Activated CD8-positive, alpha-beta T cell treated with anti-CD3 and anti-CD28 coated beads for 36 hours (primary cell): ENCODE measurements at places on chromosomes 3 and 15.

- no peak for DNase-seq
Observed at GRCh38 chr3:16428612-16429011, 84.9 kb downstream of the RFTN1 start.

DNA sequence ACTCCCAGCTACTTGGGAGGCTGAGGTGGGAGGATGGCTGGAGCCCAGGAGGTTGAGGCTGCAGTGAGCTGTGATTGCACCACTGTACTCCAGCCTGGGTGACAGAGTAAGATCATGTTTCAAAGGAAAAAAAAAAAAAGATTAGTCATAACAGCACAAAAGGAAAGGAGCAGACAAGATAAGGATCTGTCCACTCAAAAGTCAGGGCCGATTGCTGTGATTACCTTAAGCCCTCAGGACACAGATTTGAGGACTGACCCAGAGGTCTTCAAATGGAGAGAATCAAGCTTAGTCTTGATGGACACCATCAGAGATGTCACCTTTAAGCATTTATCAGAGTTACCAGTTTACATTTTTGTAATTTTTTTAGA is 23.9 kb upstream of the HEG1 start:
- DNase-seq, result no peak

DNA sequence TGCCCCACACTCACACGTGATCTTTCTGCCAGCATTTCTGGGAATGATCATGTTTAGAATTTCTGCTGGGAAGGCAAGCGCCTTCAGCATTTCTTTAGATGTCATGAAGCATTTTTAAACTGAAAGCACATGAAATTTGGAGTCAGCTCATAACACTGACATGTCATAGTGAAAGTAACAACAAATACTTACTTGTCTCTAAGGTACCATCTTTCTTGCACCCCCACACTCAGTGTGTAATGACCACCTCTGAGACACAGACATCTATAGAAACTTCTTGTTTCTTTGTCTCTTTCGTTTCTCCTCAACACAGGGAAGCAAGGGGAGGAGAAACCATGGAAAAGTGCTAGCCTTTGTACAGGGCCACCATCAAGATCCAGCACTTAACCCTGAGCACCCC is 171.7 kb downstream of the RORA start:
- peak; percentile 11 for DNase-seq

- peak; percentile 7 for DNase-seq
Observed at GRCh38 chr3:186109897-186110803, 1.3 kb upstream of the ETV5 start.

DNA sequence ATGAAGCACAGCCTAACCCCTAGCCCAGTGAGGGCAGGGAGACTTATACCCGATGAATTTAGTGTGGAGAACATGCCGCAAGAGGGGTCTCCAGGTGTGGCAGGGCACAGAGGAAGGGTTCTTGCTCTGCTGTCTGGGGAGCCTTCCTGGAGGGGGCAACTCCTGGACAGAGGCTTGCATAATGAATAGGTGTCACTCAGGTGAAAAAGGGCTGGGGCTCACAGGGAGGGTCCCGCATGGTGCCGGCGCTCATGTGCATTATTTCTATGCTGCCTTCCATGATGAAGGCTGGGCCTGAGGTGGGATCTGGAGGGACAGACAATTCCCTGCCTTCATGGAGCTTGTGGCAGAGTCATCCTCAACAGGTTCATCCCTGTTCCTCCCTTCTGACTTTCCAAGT is 51.5 kb downstream of the ITGA11 start:
- no peak for DNase-seq

DNA sequence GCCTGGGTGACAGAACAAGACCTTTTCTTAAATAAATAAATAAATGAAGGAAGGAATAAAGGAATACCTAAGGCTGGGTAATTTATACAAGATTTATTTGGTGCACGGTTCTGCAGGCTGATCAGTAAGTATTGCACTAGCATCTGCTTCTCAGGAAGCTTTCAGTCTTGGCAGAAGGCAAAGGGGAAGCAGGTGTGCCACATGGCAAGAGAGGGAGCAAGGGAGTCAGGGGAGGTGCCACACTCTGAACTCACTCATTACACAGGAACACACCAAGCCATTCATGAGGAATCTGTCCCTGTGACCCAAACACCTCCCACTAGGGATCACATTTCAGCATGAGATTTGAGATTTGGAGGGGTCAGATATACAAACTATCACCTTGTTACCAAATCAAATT is 56.4 kb downstream of the PRKCI start:
- no peak for DNase-seq

- DNase-seq, result peak; percentile 25
Observed at GRCh38 chr15:47961401-47962090, 159.2 kb upstream of the SLC24A5 start.

- DNase-seq, result no peak
Observed at GRCh38 chr15:71599418-71600151, 210.8 kb upstream of the NR2E3 start.

DNA sequence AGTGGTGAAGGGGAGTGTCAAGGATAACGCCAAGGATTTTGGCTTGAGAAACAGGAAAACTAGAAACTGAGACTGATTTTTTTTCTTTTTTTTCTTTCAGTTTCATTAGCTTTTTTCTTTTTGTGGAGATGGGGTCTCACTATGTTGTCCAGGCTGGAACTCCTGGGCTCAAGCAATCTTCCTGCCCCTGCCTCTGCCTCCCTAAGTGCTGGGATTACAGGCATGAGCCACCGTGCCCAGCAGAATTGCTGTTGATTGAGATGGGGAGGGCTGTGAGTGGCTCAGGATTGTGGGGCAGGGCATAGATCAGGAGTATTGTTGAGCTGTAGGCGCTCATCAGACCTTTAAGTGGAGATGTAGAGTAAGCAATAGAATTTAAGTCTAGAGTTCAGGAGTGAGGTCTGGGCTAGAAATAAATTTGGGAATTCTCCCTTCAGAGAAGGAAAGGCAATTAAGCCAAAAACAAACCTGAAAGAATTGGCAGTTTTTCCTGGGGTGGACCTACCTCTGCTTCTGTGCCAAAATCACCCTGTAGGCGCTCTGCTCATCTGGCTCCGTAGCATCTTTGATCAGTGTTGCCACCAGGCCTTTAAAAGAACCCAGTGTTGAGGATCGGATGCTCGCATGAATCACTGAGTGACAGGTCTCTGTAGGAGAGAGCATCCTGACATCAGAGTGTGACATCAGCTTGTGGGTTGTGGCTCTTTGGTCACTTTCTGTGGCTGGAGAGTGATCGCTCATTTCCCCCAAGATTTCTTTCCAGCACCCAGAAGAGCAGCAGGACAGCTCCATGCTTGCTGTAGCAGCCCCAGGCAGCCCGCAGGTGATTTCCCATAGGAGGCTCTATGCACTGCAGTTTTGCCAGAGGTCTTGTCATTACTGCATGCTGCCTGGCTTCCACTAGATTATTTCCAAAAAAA is 15.8 kb downstream of the ABHD17C start:
- peak; percentile 82 for DNase-seq

- DNase-seq, result no peak
Observed at GRCh38 chr3:36562945-36563344, 182.6 kb downstream of the STAC start.

GRCh38 chr3:189144645-189145044 is 27.1 kb upstream of the TPRG1 start:
- DNase-seq, result peak; percentile 25

DNA sequence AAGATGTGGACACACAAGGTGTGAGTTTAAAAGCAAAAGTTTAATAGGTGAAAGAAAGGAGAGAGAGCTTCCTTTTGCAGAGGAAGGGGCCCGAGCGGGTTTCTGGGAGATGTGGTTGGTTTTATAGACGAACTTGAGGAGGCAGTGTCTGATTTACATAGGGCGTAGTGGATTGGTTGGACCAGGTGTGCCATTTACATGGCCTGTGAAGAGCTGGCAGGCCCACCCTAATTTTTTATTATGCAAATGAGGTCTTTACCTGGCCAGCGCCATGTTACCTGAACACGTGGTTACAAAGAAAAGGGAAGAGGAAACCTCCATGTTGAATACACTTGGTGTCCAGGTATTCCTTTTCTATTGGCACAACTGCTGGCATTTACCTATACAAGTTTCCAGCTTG is 42.8 kb upstream of the THSD4 start:
- no peak for DNase-seq

- DNase-seq, result peak; percentile 23
Observed at GRCh38 chr3:125054449-125055329, 1.1 kb downstream of the HEG1 start.

DNA sequence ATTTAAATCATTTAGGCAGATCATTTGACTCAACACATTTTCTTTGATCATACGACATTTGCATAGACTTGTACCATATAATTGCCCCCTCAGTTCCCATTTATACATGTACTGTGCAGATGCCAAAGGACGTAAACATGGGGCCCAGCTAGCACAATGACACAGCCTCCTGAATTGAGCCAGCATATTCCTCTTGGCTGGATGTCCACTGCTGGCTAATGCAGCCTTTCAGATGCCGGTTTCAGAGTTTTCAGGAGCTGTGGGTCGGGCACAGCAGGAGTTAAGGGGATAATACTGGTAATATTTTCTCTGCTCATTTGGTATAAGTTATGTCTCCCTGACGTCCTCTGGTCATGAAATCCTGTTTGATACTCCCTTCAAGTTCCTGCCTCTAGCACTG is 39.4 kb downstream of the KAT2B start:
- no peak for DNase-seq

GRCh38 chr3:114504941-114505628 is 211.3 kb downstream of the TIGIT start:
- no peak for DNase-seq

GRCh38 chr3:12325586-12326515 is 37.0 kb downstream of the PPARG start:
- DNase-seq, result no peak

DNA sequence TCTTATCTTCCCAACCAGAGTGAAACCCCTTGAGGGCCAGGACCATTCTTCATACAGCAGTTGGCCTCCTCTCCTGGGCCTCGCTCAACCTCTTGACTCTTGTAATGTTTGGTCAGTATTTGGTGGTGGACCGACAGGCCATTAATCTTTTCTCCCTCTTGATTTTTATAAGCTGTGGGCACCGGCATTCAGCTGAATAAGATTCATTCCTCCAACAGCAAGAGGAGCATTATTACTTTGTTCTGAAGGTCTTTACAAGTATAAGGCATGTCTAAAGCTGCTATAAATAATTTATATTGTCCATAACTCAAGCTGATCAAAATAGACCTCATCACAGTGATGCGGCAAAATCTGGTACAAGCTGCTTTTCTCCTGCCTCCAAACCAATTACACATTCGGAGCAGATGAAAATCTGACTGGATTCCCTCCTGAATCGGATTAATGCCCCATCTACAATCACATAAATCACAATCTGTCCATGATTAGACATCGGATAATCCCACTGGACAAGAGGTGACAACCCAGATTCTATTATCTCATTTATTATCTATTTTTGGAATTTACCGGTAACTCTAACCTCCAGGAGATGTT is 8.4 kb upstream of the ISL2 start:
- DNase-seq, result no peak

GRCh38 chr15:90047956-90048575 is 46.9 kb downstream of the ZNF710 start:
- DNase-seq, result no peak

GRCh38 chr3:136576279-136577009 is 175.7 kb downstream of the STAG1 start:
- DNase-seq, result no peak

DNA sequence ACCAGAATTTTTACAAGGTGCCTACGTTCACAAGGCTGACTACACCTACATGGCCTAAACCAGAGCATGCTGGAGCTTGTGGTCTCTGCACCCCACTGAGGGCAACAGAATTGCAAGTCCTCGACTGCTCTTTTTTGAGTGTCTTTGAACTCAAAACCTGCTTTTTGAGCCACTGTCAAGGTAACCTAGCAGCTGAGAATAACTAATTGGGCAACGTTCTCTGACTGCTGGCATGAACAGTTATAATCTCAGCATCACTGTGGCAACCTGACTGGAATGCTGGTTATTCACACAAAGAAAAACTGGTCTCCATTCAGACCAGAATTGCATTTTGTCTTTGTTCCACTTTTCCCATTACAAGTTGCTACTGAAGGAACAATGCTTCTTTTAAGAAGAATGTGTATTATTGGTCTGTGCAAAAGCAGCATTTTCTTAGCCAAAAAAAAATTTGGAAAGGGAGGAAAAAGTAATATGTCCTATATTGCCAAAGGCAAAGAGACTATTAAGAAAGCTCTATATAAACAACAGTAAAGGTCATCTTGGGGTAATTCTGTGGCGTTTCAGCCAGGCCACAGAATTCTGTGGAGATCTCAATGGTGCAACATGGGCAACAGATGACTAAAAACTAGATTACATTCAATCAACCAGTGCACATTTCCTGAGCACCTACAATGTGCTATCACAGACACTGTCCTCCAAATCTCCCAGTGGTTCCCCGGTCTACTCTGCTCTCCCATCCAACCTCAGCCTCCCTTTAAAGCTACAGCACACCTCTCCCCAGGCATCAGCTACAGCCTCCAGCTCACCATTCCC is 76.8 kb downstream of the TNIK start:
- no peak for DNase-seq

GRCh38 chr15:98231696-98232440 is 271.4 kb downstream of the ARRDC4 start:
- no peak for DNase-seq

- no peak for DNase-seq
Observed at GRCh38 chr3:136186846-136187245, 9.3 kb downstream of the MSL2 start.

DNA sequence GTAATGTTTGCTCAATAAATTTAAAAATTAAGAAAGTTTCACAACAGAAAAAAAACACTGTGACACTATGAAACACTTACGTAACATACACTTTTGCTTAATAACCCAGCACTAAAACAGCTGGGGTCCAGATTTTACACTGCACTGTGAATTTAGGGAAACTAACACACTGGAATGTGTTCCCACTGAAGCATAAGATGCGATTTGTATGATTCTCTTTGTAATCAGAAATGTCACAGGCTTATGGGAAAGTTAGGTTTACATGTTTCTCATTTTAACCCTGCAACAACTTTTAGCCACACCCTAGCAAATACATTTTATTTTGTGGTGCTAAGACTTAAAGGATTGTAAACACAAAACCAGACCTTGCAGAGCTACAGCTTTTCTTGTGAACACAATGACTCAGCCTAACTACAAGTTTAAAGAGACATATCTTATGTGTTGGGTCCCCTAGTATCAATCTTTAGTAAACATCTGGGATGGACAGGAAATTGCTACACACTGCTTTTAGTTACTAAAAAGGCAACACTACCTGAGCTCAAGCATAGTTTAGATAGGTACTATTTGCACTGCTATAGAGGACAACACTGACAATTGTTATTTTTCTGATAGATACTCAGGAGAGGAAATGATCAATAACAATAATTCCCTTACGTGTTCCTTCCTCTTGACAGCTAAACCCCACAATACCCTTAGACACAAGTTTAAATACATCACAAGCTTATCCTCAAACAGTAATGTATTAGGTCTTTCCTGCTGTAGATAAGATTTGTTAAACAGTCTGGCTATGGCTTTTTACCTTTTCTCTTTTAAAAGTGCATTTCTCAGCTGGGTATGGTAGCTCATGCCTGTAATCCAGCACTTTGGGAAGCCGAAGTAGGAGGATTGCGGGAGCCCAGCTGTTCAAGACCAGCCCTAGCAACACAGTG is 3.8 kb downstream of the PLD1 start:
- no peak for DNase-seq
